ENCODE measurements at places on chromosomes 7 and 10.

- no peak for DNase-seq
These were observed 145.0 kb downstream of the PARD3 start for GRCh38 chr10:34670081-34670480.

GRCh38 chr7:74180866-74181265 is 6.7 kb downstream of the EIF4H start:
- DNase-seq, result no peak

GRCh38 chr10:70054902-70055301 is 2.3 kb downstream of the MACROH2A2 start:
- DNase-seq, result peak; percentile 78

DNA sequence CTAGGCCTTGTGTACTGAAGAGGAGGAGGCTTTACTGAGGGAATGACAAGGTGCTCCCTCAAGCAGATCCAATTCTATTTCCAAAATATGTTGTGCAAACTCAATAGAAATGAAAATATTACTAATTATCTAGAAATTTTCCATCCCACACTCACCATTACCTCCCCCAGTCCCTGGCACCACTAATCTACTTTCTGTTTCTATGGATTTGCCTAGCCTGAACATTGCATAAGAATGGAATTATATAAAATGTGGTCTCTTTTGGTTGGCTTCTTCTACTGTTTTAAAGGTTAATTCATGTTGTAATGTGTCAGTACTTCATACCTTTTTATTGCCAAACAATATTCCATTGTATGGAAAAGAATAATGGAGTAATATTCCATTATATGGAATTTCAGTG is 18.7 kb upstream of the NUB1 start:
- no peak for DNase-seq

GRCh38 chr7:1027242-1028043 is 16.9 kb upstream of the GPR146 start:
- DNase-seq, result peak; percentile 51

- DNase-seq, result peak; percentile 72
These were observed 8.8 kb upstream of the SMKR1 start for GRCh38 chr7:129493555-129493954.

- DNase-seq, result no peak
These were observed 250.7 kb downstream of the RPS24 start for GRCh38 chr10:78284381-78284780.

DNA sequence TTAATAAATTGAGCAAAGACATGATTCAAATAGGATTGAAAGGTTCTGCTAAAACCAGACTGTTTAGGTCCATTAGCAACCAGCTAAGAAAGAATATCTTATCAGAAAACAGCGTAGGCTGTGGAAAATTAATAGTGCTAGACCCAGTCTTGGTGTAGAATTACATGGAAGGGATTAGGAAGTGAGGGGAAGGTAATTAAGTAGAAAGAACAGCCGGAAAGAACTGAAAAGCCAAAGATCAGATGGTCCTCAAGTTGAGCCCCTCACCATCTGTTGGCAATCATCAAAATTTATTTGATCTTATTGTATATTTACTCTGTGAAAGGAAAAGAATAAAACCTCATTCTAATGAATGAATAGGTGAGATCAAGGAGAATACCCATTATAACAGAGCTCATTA is 50.1 kb downstream of the COL1A2 start:
- DNase-seq, result no peak

DNA sequence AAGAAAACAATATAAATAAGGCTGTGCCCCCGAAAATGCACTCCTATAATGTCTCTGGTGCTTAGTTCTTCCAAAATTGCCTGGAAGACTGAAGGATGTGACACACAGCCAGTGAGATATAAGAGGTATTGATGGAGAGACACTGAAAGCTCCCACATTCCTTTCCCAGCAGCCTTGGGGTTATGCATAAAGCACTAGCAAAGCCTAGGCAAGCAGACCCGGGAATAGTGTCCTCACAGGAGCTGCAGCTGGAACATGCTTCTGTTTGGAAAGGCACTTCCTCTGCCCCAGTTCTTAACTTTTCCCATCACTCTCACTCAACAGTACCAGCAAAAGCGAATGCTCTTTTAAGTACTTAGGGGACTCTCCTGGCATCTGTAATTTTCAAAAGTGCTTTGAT is 178.0 kb downstream of the AMPH start:
- peak; percentile 11 for DNase-seq

DNA sequence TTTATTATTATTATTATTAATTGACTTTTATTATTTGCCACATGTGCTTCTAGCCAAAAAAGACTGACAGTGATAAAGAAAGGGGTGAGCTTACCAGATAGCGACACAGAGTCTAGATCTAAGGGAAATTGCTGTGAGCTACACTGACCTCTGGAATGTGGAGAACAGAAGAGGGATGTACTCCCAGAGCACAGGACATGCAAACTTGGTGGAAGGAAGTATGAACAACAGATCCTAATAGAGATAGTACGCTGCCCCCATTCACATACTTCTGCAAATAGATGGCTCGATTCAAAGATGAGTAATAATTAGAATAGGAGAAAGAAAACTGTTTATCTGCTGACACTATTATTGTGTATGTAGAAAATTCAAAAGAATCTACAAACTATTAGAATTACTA is 109.3 kb upstream of the HPS1 start:
- DNase-seq, result no peak

GRCh38 chr10:78992333-78992732 is 76.4 kb upstream of the ZMIZ1 start:
- no peak for DNase-seq

- no peak for DNase-seq
These were observed 118.2 kb downstream of the SNX10 start for GRCh38 chr7:26409661-26410547.

DNA sequence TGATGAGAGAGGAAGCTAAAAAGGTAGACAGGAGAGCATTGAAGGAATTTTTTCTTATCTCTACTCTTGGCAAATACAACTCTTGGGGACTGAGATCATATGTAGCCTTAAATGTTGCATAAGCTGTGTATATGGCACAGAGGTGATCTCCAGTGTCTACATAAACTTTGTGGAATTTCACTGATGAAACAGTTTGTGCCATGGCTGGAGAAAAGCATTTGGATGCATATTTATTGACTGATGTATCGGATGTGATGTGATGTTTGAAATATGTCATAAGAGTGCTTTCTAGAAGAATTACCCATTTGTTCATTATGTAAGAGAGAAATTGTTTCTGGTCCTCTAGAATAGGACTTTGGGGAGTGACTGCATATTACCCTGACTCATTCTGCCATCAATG is 244.9 kb upstream of the LRRTM3 start:
- DNase-seq, result no peak

DNA sequence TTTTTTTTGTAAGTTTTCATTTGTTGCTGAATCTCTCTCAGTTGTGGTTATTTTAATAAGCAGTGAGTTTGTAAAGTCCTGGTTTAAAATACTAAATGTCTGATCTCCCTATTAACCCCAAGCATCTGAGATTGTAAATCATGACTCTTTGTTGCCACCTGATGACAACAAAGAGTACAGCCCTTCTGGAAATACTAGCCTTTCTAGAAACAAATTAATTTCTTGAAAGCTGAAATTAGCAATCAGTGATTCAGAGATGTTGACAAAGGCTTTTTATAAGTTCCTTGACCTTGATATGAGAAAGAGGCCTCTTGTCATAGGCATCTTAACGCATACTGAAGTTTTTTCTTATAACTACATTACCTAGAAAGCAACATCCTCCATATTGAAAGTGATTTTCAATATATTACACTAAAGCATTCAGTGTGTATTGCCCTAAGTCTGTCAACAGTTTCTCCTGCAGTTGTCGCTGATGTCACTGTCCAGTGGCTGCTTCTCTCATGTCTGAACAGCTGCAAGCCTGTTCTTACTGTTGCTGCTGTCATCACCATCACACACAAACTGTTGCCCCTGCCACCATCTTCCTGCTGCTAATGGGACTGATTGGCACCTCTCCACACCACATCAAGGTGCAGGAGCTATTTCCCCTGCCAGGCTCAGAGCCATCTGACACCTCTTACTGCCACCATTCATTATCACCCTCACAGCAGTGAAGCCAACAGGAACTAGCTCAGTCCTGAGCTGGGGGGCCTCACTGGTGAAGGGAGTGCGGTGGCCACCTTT is 95.1 kb upstream of the LRGUK start:
- no peak for DNase-seq

DNA sequence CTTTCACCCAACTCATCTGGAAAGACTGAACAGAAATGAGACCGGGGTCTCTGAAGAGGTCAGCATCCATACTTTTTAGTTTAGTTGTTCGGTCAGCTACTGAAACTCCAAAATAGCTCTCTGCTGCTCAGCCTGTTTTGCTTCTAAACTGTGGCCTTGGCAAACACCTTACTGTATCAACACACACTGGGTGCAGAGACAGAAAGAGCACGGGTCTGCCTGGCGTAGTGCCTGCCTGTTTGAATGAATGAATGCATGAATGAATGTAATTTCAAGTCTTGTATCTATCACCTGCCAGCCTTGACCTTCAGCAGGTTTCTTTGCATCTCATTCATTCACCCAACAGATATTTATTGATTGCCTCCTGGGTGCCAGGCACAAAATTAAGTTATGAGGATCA is 98.4 kb downstream of the PLPP4 start:
- DNase-seq, result no peak

DNA sequence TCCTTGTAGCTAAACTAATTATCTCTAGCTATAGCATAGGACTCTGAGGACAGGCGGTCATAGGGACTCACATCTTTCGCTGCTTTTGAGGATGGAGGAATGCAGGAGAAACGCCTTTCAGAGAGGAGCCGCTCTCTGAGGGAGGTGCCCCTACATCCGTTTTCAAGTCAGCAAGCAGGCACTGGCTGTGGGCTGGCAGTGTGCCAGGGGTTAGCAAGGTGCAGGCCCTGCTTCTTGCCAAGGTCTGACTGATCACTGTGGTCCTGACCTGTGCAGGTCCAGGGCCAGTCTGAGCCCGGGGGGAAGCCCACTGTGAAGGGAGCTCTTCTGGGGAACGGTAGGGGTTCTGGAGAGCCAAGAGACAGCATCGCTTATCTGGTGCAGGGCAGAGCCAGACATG is 89.4 kb downstream of the SH3PXD2A start:
- DNase-seq, result no peak

DNA sequence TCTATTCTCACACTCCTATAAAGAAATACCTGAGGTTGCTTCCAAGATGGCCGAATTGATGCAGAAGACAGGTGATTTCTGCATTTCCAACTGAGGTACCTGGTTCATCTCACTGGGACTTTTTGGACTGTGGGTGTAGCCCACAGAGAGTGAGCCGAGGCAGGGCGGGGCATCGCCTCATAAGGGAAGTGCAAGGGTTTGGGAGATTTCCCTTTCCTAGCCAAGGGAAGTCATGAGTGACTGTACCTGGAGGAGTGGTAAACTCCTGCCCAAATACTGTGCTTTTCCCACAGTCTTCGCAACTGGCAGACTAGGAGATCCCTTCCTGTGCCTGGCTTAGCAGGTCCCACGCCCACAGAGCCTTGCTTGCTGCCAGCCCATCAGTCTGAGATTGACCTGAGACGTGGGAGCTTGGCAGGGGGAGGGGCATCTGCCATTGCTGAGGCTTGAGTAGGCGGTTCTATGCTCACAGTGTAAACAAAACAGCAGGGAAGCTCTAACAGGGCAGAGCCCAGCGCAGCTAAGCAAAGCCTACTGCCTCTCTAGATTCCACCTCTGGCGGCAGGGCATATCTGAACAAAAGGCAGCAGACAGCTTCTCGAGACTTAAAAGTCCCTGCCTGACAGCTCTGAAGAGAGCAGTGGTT is 152.2 kb downstream of the ARL4A start:
- DNase-seq, result peak; percentile 71

- no peak for DNase-seq
These were observed 92.9 kb downstream of the SVOPL start for GRCh38 chr7:138608275-138608674.

DNA sequence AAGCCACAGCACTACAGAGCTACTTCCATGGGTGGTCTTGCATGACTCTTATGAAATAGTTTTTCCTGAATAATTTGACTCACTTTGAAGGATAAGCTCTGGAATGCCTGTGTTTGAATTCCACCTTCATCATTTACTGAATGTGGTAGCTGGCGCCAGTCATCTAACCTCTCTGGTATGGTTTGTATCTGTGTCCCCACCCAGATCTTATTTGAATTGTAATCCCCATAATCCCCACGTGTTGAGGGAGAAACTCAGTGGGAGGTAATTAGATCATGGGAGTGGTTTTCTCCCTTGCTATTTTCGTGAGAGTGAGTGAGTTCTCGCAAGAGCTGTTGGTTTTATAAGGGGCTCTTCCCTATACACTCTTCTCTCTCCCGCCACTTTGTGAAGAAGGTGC is 11.2 kb upstream of the SLC13A1 start:
- DNase-seq, result peak; percentile 19

- DNase-seq, result no peak
These were observed 8.6 kb downstream of the WNT16 start for GRCh38 chr7:121337398-121337797.

DNA sequence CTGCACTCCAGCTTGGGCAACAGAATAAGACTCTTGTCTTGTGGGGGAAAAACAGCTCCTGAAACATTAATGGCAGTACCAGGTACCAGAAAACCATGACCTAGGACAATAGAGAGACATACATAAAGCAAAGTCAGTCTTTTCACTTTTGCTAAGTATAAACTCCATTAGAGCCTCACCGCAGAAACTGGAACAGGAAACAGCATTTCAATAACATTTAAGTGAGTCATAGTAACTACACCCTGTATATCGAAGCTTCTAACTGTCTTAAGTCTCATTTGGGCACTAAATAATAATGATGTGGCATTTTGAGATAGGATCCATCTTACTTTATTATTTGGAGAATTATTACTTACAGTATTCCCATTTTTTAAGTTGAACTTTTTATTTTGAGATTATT is 517.8 kb upstream of the CELF2 start:
- no peak for DNase-seq

DNA sequence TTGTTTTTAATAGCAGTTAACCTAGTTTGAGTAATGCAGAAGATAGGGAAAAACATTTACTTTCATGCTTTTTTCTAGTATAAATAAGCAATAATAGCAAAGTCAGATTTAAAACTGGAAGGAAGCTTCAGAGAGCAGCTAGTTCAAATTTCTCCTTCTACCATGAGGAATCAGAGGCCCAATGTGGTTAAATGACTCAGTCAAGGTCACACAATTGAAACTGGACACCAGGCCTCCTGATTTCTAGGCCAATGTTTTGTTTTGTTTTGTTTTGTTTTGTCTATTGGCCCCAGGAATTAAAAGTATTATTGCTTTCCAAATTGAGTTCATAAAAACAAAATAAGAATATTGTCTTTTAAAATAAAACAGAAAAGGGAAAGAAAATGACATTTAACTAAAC is 122.3 kb downstream of the TRIL start:
- no peak for DNase-seq

Measured in mesendoderm (in vitro differentiated cells).